ENCODE measurements at places on chromosomes 1 and 21.

- no peak for DNase-seq
Observed at GRCh38 chr1:92323473-92324453, 24.9 kb downstream of the RPAP2 start.

GRCh38 chr1:50278410-50278809, 144.8 kb downstream of the DMRTA2 start:
- DNase-seq = no peak

GRCh38 chr1:45299296-45299695, 27.4 kb upstream of the HPDL start:
- no peak for DNase-seq

GRCh38 chr21:25960402-25960801, 210.2 kb downstream of the APP start:
- no peak for DNase-seq

- no peak for DNase-seq
Observed at GRCh38 chr21:37937668-37938067, 21.4 kb upstream of the KCNJ6 start.

DNA sequence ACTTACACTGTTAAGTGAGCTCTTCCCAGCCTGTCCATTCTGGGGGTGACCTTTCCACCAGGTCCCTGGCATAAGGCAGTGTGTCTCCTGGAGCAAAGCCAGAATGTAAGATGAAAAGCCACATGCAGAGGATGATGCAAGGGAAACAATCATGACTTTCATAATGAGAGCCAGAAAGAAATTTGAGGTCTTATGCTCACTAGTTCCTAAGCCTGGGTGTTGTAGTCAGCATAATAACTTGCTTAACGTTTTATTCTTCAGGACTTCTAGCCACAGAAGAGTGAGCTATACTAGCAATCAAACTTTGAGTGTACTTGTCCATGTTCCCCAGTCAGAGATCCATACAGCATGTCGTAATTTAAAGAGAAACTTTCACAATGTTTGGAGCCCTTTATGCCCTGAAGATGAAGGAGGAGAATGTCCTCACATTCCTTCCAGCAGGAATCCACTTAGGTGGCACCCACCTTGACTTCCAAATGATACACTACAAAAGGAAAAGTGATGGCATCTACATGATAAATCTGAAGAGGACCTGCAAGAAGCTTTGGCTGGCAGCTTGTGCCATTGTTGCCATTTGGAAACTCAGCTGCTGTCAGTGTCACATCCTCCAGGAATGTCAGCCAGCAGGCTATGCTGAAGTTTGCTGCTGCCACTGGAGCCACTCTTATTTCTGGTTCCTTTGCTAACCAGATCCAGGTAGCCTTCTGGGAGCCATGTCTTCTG, 60.5 kb upstream of the FOXD3 start:
- DNase-seq = peak; percentile 14

DNA sequence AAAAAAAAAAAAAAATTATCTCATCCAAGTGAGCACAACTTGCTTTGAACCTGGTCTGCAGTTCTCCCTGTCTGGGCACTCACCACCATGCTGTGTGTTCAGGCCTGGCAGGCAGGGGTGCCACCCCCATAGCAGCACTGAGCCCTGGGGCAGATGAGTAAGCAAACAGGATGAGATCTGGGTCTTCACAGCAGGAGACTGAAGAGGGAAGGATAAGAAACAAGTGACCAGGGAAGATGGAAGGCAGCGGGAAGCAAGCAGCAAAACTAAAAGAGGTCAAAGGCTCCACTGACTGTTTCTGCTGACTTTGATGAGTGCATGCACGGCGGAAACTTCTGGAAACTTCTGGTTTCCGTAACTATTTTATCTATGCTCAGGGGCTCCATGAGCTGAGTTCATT, 133.5 kb upstream of the SOD1 start:
- no peak for DNase-seq

- DNase-seq = no peak
Observed at GRCh38 chr1:191453487-191453886, 704.8 kb upstream of the RGS18 start.

DNA sequence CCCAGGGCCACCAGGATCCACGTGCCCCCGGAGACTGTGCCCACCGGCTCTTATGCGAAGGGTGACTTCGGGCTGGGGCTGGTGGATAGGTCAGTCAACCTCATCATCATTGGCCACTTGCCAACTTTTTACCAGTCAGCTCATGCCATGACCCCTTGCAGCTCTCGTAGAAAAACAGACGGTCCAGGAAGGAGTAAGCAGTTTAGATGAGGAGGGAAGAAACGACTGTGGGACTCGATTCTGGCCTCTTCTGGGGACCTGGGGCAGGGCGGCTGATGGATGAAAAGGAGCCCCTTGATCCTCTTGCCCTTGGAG, 41.0 kb downstream of the UBASH3A start:
- DNase-seq = no peak

DNA sequence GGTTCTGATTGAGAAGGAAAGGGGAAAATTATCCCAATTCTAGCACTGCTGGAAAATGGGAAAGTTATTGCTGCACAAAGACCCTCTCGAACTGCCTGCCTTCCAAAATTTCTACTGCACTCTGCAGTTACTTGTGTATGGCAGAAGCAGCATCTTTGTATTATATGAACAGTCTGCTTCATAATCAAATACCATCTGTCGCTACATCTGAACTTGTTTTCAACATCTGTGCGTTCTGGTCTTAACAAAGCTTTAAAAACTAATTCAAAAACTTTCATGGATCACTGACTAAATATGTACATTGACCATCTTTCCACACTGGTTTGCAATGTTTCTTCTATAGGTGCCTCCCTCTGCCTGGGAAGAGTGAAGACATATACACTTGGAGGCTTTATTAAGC, 79.2 kb downstream of the PROX1 start:
- no peak for DNase-seq

GRCh38 chr1:114076308-114076707, 77.4 kb downstream of the SYT6 start:
- DNase-seq = no peak

- DNase-seq = no peak
Observed at GRCh38 chr1:41354956-41355355, 6.3 kb upstream of the FOXO6 start.

DNA sequence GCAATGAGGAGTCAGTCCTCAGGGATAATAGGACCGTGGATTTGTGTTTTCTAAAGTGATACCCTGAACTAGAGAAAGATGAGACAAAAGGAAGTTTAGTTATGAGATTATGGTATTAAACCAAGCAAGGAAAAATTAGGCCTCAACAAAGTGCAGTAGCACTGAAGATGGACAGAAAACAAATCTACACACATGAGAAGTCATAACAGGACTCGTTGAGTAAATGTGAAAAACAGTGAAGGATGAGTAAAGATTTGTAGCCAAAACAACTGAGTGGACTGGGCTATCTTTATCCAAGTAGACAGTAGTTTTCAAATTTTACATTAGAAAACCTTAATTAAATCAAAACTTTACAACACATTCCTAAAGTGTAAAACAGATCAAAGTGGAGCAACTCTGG, 15.0 kb downstream of the EPRS1 start:
- no peak for DNase-seq

DNA sequence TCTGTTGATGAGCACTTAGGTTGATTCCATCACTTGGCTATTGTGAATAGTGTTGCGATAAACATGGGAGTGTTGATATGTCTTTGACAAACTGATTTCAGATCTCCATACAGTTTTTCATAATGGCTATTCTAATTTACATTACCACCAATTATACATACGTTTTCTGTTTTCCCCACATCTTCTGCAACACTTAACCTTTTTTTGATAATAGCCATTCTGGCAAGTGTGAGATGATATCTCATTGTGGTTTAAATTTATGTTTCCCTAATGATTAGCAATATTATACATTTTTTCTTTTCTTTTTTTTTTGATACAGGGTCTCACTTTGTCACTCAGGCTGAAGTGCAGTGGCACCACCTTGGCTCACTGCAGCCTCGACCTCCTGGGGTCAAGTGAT, 17.0 kb downstream of the SNRPE start:
- DNase-seq = no peak

- DNase-seq = no peak
Observed at GRCh38 chr1:88463401-88463985, 220.6 kb upstream of the PKN2 start.

GRCh38 chr1:222634180-222635013, 16.5 kb downstream of the MIA3 start:
- DNase-seq = peak; percentile 86

DNA sequence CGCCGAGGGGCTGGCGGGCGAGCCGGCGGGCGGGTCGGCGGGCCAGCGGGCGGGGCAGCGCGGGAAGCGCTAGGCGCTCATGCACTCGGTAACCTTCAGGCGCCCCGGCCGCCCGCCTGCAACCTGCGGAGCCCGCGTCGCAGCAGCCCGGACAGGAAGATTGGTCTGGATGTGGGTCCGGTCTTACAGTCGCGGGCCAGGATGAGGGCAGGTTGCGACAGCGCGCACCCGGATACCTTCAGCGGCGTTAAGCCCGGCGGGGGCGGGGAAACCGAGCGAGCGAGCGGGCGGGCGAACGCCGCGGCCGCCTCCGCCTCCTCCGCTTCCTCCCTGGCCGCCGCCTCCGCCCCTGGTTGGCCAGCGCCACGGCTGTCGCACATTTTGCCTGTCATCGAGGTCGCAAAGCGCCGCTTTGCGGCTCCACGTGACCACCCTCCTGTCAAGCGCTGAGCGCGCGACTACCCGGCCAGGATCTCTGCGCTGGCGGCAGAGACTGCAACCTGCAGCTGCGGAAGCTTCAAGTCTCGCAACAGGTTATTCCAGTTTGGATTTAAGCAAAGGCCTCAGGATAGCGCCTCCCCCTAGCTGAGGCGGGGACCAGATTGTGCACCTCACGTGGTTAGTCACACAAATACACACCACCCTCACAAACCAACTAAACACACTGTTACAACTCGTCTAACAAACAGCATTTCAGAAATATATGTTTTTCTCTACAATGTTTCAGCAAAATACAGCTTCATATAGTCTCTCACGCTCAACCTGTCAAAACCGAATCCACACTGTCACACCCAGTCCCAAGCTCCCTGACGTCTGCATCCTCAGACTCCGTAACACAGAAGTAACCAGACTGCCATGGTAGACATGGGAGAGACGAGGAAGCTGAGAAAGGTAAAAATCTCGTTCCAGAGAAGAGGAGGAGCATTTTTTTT, at the start of gene FAF1:
Gene FAF1 (minus strand): TSS at position 355 of the 932 bp plus-strand sequence. CDS start 456 bp downstream, outside the sequence.
- DNase-seq = peak; percentile 99

DNA sequence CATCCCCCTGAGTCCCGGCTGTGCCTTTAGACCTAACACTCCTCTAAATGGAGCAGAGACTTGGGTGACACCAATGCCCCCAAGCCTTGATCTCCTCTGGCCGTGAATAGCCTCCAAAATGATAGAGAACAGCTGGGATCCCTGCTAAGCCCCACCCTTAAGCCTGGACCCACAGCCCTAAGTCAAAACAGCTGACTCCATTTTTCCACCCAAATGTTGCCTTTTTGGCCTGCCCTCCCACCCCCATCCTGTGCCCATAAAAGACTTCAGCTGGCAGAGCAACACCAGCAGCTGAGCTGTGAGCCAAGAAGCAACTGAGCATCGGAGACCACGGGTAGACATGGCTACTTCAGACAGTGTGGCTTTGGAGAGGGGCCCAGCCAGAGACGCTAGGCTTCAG, 420.8 kb downstream of the NPHP4 start:
- no peak for DNase-seq

GRCh38 chr1:117216718-117217117, 6.0 kb upstream of the VTCN1 start:
- no peak for DNase-seq

GRCh38 chr1:113784104-113784779, 25.0 kb upstream of the PHTF1 start:
- no peak for DNase-seq

- no peak for DNase-seq
Observed at GRCh38 chr1:5751833-5752745, 240.1 kb downstream of the NPHP4 start.

DNA sequence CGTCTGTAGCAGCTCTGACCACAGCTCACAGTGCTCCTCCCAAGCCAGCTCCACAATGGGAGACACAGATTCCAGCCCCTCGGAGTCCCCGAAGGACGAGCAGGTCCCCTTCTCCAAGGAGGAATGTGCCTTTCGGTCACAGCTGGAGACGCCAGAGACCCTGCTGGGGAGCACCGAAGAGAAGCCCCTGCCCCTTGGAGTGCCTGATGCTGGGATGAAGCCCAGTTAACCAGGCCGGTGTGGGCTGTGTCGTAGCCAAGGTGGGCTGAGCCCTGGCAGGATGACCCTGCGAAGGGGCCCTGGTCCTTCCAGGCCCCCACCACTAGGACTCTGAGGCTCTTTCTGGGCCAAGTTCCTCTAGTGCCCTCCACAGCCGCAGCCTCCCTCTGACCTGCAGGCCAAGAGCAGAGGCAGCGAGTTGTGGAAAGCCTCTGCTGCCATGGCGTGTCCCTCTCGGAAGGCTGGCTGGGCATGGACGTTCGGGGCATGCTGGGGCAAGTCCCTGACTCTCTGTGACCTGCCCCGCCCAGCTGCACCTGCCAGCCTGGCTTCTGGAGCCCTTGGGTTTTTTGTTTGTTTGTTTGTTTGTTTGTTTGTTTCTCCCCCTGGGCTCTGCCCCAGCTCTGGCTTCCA, 22.9 kb upstream of the VPS13D start:
- DNase-seq = no peak

Data from KBM-7 (cell line).